ENCODE measurements at places on chromosomes 5 and 9.

GRCh38 chr5:2249442-2249841 lies 366.7 kb upstream of the IRX4 start:
- DNase-seq = no peak

GRCh38 chr5:68464424-68464823 lies 248.9 kb downstream of the PIK3R1 start:
- no peak for DNase-seq

DNA sequence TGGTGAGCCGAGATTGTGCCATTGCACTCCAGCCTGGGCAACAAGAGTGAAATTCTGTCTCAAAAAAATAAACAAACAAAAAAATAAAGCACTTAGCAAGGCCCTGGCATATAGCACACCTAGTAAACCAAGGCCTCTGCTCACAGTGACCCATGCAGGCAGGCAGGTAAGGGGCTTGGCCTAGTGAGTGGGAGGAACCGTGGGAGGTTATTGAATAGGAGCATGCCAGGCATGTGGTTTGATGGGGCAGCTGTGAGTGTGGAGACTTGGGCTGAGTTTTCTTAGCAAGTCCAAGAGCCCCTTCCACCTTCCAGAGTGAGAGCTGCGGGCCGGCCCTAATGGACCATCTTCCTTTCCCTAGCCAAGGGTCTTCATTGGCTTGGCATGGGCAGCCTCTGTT lies 4.5 kb upstream of the NDST1 start:
- no peak for DNase-seq

DNA sequence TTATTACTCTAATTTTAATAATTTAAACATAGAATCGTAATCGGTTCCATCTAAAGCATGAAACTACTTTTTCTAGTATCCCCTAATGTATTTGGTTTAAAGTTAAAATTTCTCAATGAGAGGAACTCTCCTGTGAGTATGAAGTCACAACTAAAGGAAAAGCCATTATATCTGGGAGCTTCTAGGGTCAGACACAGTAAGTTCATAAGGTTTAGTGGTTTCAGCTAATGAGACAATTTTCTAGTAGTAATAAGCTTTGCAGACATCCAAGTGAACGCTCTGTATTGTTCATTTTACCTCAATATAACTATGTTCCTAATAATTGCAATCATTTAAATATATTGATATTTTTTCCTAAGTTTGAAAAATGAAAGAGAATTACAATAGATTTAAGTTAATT lies 364.4 kb upstream of the CDH9 start:
- no peak for DNase-seq

- no peak for DNase-seq
Measured at GRCh38 chr5:167145841-167146240, 1145.6 kb upstream of the WWC1 start.

DNA sequence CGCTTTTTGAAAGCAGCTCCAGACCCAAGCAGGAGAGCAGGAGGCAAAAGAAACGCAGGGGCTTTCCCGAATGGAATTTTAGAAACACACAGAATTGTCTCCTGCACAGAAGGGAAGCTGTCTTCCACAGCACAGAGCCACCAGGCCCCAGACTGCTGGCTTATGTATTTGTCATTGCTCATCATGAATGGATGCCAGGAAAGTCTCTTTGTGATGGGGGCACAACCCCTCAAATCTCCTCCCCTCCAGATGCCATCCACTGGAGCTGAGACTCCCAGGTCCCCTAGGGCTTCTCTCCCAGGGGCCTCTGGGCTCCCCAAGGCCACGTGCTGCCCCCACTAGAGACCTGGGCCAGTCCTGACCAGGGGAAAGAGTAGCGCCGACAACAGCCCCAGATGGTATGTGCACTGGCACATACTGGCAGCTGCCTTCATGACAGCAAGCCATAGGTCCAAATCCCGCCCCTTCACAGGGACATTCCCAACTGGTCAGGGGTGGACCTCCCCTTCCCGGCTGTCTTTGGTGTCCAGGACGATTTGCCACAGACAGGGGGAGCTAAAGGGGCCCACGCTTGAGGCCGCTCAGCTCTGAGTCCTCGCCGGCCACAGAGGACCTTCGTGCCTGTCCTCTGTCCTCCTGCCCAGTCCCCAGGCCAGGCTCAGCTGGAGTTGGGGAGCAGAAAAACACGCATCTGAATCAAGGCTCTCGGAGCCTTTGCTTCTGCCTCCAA lies 127.8 kb downstream of the KCNIP1 start:
- no peak for DNase-seq

DNA sequence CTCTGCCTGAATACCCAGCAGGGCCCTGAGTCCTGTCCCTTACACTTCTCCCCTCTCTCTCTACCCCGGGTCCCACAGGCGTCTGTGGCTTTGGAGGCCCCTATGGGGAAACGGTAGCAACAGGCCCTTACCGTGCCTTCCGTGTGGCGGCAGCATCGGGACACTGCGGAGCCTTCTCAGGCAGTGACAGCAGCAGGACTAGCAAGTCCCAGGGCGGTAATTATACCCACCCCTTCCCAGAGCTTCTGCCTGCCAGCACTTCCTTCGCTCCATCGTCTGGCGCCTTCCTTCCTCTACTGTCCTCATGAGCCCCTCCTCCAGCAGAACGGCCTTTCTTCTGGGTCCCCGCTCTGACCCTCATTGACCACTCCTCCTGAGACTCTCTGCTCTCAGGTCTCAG lies 17.9 kb upstream of the PHF2 start:
- no peak for DNase-seq

- DNase-seq = peak; percentile 58
Measured at GRCh38 chr5:123937230-123937629, 425.3 kb downstream of the CSNK1G3 start.

DNA sequence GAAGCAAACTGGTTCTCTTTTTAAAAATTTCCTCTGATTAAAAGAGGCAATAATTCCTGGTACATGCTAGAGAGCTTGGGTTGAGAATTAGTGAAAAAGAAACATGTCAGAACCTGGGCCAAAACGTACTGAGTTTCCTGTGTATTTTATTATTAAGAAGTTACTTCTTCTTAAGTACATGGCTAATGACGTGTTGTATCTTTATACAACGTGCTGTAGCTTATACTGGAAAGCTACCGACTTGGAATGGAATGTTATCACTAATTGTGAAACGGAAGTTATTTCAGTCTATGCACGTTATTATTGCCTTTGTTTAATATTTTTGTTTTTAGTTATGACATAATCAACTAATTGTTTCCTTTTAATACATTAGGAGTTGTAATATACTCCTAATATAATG lies 43.1 kb downstream of the ZNF366 start:
- DNase-seq = no peak

DNA sequence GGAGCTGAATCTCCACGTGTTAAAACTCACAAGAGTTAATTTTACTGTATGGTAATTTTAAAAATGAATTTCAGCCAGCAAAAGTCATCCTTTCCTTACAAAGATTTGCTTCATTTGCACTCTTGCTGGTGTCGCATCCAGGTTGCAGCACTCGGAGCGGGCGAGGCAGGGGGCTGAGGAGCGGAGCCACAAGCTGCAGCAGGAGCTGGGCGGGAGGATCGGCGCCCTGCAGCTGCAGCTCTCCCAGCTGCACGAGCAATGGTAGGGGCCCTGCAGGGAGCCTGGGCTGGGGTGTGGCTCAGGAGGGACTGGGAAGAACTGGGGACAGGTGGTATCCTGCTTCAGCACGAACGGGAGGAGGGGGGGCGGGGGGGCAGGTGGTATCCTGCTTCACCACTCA lies 27.1 kb downstream of the HNRNPH1 start:
- DNase-seq = peak; percentile 93

DNA sequence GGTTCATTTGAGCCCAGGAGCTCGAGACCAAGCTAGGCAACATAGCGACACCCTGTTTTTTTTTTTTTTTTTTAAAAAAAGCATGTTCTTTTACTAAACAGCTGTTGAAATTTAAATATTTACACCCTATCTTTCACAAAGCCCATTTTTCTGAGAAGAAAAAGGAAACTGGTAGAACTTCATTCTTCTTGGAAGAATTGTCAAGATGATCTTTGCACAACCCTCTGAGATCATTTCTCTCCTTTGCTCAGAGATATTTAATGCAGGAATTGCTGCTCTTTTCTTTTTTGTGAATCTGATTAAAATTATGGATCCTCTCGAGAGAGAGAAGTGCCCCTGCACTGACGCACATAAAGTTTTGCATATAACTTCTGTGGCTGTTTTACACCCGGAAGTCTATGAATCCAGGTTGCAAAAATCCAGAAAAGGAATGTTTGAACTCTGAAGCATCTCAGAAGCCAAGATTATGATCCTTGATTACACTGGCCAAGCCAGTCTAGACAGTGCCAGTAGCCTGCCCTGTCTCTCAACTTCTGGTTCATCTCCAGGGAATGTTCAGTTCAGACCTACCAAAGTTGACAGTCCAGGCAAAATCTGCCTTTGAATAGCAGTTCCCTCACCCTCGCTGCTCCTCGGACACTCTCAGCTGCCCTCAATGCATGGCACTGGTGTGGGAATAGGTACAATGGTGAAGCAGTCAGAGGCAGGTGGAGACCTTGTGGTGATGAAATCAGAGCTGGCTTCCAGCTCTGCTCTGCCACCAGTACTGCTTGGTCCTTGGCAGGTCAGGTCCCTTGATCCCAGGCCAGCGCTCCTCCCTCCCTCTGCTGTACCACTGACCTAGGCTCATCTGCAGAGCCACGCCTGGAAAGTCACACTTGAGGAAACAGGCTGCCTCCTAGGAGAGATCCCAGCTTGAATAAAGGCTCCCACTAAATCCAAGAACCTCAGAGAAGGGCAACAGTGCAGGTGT lies 13.3 kb upstream of the SLC31A2 start:
- no peak for DNase-seq

- DNase-seq = no peak
Measured at GRCh38 chr9:17832812-17833211, 253.9 kb downstream of the SH3GL2 start.

- DNase-seq = no peak
Measured at GRCh38 chr9:2341126-2341525, 280.5 kb upstream of the VLDLR start.

DNA sequence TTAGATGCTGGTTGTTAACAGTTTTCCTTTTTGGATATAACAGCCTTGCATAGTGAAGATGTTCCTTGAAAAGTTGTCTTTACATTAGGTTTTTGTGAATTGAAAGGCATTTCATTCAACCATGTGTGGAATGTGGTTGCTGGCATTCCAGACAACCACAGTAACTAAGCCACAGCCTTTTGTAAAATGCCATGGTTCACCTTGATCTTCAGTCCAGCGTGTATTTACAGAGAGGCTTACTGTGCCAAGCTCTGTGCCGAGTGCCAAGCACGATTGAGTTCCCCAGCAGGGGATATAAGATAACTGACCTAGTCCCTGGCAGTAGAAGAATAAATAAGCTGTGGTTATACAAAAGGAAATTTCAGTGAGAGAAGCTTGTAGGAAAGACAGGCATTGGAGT lies 4.9 kb downstream of the EXOSC2 start:
- no peak for DNase-seq

GRCh38 chr9:114445616-114446015 lies 57.8 kb upstream of the AKNA start:
- no peak for DNase-seq

GRCh38 chr5:145283141-145283810 lies 551.9 kb downstream of the PRELID2 start:
- DNase-seq = no peak

DNA sequence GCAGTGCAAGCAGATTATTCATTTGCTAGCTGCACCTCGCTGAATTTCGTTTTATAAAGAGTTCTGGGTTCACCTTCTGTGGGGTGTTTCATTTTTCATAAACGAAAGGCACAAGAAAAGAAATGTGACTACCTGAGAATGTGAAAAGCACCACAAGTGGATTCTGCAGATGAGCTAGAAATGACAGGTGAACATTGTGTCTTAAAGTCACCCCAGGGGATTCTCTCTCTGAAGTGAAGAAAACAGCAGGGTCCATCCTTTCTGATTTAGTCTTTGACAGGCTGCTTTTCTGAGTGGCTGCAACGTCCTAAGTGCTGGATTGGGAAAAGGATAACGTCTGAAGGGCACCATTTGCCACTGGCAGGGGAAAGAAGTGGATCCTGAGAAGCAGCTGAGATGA lies 469.3 kb downstream of the SPATA31D1 start:
- no peak for DNase-seq

DNA sequence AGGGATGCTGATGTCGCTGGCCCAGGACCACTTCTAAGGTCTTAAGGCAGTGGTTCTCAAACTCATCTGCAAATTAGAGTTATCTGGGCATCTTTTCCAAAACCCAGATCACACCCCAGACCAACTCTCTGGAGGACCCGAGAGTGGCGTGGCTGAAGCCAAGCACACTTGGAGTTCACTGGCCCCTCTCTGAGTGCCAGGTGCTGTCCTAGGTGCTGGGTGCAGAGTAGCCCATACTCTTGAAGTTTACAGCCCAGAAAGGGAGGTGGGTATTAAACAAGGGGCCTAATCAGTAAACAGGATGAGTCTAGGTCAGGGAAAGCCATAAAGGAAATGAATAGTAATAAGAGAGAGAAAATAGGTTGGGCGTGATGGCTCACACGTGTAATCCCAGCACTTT lies 17.6 kb downstream of the CAMK2A start:
- no peak for DNase-seq

GRCh38 chr5:43840424-43841125 lies 237.6 kb downstream of the NNT start:
- no peak for DNase-seq

DNA sequence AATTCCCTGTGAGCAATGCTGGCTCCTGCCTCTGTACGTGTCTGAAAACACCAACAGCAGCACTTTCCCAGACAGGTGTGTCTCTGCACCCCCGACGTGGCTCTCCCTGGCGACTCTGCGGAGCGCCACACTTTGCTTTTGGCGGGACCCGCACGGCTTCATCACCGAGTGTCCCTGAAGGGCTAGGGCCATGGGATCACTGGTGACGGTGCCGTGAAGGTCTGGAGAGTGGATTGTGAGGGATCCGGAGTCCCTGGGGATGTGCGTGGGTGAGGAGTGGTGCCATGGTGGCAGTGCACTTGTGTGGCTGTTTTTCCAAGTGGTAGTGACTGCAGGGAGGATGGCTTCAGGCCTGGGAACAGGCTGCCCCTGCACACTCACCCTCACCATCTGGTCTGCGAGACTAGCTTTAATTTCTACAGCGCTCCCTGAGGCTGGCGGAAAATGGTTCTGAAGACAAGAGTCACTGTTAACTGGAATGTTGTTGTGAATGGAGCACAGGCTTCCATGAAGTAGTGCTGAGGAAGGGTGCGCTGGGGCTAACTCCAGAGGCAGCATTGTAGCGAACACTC lies 3.2 kb downstream of the NKD2 start:
- DNase-seq = no peak

GRCh38 chr5:163760498-163760897 lies 255.1 kb downstream of the MAT2B start:
- DNase-seq = no peak

DNA sequence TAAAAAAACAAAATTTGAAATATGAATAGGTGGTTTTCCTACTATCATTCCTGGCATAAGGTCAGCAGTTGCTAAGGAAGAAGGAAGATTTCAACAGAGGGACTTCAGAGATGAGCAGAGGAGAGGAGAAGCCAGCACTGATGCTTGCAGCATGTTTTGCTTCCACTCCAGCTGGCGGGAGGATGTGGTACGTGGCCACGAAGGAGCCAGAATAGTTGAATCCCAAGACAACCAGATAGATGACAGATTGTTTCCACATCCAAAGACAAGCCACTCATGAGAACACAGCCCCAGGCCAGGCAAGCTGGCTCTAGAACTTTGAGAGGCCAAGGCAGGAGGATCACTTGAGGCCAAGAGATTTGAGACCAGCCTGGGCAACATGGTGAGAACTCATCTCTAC lies 15.1 kb downstream of the TIMD4 start:
- DNase-seq = no peak
